ENCODE measurements at places on chromosomes 11 and 22.

GRCh38 chr22:19783586-19784383 is 23.2 kb downstream of the TBX1 start:
- DNase-seq, result no peak

DNA sequence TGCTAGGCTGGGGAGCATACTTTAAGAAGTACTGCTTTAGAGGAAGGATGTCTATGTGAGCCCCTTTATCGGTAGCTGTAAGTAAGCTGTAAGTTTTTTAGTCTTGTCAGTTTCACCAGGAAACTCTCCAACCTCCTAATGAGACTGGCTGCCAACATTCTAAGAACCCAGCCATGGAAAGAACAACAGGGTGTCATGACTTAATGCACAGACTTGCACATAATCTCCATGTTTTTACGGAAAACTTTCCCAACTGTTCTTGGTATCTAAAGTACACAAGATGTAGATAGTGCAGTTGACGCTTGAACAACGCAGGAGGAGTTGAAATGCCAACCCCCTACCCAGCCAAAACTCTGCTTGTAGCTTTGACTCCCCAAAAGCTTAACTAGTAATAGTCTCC is 9.0 kb downstream of the OR8A1 start:
- no peak for DNase-seq

DNA sequence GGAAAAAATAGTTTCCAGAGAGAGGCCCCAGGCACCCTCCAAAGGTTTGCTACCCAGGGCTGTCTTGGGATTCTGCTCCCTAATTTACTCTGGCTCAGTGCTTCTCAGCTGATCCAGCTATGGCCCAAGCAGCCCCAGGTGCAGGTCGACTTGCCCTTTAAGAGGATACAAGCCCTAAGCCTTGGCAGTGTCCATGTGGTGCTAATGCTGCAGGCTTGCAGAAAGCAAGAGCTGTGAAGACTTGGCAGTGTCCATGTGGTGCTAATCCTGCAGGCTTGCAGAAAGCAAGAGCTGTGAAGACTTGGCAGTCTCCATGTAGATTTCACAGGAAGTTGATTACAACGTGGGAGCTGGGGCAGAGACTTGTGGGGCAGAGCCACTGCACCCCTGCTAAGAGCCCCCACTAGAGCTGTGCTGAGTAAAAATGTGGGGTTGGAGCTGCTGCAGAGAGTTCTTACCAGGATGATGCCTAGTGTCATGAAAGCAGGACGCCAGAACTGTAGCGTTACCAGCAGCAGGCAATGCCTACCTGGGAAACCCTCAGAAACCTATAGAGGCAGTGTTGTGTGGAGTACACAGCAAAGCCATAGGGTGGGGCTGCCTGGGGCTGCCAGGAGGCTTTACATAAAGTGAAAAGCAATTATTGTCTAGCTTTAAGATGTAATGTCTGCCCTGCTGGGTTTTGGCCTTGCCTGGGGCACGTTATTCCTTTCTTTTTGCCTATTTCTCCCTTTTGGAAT is 16.1 kb upstream of the OR52K1 start:
- no peak for DNase-seq

GRCh38 chr11:45294499-45294898 is 8.4 kb upstream of the SYT13 start:
- DNase-seq, result no peak

DNA sequence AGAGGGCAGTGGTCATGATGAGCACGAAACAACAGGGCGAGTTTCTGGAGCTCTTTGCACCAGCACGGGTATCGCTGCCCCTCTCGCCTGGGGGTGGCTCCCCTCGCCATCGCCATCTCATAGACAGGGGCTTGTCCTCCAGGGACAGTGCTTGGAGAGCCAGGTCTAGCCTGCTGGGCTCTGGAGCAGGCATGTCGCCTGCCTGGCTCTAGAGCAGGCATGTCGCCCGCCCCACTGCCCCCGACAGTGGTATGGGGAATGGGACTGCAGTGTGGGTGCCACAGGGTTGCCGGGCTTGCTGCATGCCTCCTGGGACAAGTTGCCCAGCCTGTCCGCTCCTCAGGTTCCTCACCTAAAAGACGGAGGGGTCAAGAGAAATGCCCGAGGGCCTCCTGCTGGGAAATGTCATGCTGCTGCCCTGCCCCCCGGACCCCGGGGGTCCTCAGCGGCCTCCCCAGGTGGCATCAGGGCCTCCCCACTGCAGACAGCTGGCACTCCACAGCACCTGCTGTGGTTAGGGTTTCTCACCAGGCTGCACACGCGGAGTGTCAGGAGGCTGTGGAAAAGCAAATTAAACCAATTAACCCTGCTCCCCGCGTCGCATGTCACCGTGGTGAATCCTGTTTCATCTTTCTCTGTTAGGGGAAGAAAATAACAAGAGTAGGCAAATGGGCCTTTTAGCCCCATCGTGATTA is 403.0 kb downstream of the TBC1D22A start:
- no peak for DNase-seq

GRCh38 chr11:66835768-66836405 is 7.4 kb upstream of the RCE1 start:
- no peak for DNase-seq

- DNase-seq, result no peak
Measured at GRCh38 chr11:8206251-8207079, 37.6 kb upstream of the RIC3 start.

DNA sequence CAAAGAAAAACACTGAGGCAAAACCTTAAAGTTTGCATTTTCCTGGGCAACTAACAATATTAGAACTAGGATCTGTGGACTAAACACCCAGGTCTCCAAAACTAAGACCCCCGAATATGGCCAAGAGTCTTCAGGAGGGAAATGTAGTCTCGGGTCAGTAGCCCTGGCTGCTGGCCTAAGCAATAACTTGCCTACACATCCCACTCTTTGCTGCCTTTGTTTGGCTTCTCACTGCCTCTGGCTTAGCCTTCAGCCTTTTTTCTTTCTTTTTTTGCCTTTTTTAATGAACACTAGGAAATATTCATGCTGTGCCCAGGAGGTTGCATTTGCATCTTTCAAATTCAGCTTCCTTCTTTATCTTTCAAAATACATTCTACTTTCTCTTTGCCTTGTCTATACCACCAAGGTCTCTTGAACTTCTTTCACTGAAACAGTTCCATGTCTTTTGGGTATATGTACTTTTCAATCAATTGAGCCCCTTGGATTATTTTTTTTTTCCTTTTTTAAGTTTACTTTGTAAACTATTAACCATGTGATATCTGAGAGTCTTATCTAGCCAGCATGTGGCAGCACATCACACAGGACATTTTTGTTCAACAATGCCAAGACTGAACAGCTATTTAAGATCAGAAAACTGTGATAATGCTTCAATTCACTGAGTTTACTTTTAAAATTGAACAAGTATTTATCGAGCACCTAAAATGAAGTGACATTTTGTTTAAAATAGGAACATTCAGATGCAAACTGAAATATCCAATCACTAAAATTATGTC is 165.0 kb upstream of the TRPC6 start:
- no peak for DNase-seq

GRCh38 chr11:66607126-66607834 is 9.2 kb upstream of the RBM14 start:
- no peak for DNase-seq

GRCh38 chr11:46265764-46266163 is 11.7 kb upstream of the CREB3L1 start:
- DNase-seq, result no peak

DNA sequence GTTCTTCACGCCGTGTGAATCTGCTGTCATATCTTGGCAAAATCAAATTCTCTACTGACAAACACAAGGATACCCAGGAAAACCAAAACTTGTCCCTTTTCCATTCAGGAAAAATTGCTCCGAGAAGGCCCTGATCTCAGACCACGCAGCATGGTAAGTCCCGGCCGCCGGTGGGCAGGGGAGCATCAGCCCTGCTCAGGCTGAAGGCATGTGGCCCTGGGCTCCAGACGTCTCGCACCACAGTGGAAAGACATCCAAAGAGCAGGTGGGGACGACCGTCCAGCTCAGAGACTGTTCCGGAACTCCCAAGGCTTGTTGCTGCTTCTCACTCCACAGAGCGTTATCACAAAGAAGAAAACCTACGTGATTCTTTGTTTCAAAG is 29.8 kb downstream of the TOLLIP start:
- DNase-seq, result no peak

- DNase-seq, result peak; percentile 52
Measured at GRCh38 chr11:111978028-111978771, 41.1 kb downstream of the DIXDC1 start.

DNA sequence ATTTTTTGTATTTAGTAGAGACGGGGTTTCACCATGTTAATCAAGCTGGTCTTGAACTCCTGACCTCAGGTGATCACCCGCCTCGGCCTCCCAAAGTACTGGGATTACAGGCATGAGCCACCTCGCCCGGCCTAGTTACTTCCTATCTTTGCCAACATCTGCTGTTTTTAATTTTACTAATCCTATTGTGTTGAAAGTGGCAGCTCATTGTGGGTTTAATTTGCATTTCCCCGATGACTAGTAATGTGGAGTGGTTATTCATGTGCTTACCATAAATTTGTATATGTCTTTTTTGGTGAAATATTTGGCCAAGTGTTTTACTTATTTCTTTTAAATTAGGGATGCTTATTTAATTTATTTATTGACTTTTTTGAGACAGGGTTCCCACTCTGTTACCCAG is 74.2 kb upstream of the SLC25A18 start:
- no peak for DNase-seq

DNA sequence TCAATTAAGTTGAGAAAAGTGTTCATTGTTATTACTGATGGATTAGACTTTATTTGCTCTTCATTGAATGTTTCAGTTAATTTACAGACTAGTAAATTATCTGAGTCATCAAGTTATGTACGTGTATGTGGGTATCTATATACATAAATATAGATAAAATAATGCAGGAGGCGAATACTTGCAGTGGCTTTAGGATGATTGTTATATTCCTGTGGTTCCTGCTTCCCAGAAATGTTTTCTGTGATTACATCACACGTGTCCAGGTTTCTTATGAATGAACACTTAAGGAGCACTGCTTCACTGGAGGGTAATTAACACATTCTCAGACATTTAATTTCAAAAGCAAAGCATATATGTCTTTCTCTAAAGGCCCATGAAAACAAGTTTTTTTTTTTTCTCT is 28.4 kb downstream of the YAP1 start:
- DNase-seq, result no peak

DNA sequence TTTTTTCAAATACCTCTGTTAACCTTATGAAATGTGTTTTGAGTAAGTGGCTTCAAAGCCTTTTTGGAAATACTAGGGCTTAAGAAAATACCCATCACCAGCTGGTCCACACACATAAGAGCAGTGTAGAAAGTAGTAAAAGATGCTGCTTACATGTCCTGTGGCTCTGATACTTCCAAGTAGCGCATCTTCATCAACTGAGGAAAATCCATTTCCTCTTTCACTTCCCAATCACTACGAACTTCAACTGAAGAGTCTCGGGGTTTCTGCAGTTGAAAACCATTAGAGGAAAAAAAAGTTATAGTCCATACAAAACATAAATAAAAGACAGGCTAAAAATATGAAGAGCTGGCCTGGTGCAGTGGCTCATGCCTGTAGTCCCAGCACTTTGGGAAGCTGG is 8.5 kb downstream of the EIF3D start:
- DNase-seq, result no peak

GRCh38 chr22:48477031-48477721 is 1350.5 kb downstream of the BRD1 start:
- no peak for DNase-seq

- no peak for DNase-seq
Measured at GRCh38 chr11:97158243-97158642, 768.4 kb downstream of the JRKL start.

DNA sequence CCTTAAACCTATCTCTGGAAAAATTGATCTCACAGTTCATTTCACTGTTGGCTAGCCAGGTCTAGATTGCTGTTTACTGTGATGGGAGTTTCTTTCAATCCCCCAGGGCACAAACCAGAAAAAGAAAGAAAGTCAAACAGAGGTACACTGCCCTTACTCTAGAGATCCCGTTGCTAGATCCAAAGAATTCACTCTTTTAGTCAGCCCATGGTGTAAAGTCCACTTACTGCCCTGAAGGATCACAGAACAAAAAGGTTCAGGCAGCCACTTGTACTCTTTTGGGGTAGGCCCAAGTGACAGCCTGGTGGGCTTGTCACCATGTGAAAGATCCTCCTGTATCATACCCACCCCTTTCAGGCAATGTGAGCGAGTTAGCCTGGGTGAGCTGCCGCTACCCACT is 162.6 kb upstream of the CCDC179 start:
- no peak for DNase-seq

- DNase-seq, result no peak
Measured at GRCh38 chr11:61028135-61028729, 56.8 kb downstream of the CD6 start.

- no peak for DNase-seq
Measured at GRCh38 chr11:118998388-118998717, 415 bp downstream of the CENATAC start.

DNA sequence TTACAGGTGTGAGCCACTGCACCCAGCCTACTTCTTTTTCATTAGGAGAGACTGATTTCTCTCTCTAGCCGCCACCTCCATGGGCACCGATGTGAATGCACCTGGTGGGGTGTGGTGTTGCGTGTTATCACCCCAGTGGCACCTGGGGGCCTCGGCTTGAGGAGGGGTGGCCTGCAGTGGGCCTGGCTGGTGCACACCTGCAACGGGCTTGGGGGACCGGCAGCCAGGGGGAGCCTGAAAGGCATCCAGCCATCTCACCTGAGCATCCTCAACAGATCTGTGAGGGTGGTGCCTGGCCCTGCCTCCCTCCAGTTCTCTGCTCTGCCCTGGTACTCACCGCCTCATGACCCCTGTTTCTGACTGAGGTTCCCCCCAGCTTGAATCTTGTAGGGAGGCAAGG is 108.9 kb downstream of the ARHGAP8 start:
- DNase-seq, result no peak

DNA sequence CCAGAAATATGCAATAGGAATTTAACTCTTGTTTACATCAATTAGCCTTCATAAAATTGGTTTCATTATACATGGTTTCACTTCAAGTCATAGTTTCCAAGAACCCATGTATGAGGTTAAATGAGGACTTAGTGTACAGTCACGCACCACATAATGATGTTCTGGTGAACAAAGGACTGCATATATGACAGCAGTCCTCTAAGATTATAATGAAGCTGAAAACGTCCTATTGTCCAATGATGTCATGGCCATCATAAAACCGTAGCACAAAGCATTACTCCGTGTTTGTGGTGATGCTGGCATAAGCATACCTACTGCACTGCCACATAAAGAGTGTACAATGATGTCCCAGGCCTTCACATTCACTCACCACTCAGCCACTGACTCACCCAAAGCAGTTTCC is 31.1 kb downstream of the SMCO4 start:
- no peak for DNase-seq

All from nephron progenitor cell (in vitro differentiated cells).